ENCODE measurements at places on chromosomes 5 and 9.

- DNase-seq = no peak
Measured at GRCh38 chr9:92242260-92243136, 51.0 kb downstream of the IARS1 start.

DNA sequence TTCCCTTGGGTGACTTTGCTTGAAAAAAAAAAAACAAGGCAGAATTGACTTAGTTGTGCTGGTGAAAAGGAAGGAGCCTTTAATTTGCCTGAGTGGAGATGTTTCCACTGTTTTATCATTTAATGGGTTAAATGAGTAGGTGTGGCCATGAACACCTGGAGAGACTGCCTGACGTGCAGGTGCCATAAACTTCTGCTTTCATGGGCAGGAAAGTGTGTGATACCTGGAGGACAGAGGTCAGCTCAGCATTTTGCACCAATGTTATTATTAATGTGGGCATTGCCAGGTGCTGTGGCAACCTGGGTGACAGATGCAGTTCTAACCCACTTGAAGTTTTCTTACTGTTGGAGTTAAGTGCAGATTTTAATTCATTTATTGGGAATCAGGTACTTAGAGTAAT lies 145.4 kb downstream of the CD180 start:
- no peak for DNase-seq

- no peak for DNase-seq
Measured at GRCh38 chr9:1267141-1267570, 217.0 kb downstream of the DMRT2 start.

- DNase-seq = no peak
Measured at GRCh38 chr9:112601636-112602035, 115.0 kb downstream of the KIAA1958 start.

DNA sequence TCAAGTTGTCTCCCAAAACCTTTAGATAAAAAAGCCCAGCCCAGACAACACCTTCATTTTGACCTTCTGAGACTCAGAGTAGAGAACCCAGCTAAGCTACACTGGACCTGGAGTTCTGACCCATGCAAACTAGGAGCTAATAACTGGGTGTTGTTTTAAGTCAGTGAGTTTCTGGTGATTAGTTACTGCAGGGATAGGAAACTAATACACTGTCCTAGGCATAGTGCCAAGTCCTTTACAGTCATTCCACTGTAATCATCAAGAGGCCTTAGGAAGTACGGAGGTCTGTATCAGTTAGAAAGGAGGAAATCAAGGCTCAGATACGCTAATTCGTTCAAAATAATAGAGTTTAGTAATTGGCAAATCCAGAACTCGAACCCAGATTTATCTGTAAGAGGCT lies 197.9 kb downstream of the KCTD16 start:
- DNase-seq = no peak

GRCh38 chr9:34114436-34114835 lies 12.1 kb downstream of the DCAF12 start:
- no peak for DNase-seq

- no peak for DNase-seq
Measured at GRCh38 chr9:5696884-5697283, 68.0 kb downstream of the RIC1 start.
